ENCODE measurements at places on chromosomes 7 and 10.

- DNase-seq: no peak
Measured at GRCh38 chr7:69295977-69296376, 302.3 kb upstream of the AUTS2 start.

GRCh38 chr7:154178895-154179294, 126.7 kb downstream of the DPP6 start:
- no peak for DNase-seq

DNA sequence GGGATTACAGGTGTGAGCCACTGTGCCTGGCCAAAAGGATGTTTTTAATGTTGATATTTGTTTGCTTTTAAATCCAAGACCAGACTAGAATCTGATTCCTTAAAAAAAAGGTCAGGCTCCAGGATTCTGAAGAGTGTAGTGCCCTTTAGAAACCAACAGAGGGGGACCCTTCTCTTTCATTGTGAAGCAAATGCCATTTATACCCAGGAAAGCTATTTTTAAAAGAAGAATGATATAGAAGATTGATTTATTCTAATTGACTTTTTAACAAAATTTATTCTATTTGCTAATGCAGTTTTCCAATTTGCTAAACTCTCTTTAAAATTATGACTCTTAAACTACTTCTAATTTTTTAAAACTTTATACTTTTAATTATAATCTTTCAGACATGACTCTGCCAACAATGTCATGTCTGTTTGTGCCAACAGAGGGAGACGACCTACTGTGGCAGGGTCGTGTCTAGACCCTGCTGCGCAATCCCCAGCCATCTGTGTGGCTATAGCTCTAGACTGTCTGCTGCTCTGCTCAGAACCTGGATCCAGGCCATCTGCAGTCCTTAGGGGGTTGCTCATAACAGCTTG, 201.0 kb upstream of the IMMP2L start:
- peak; percentile 80 for DNase-seq

GRCh38 chr10:104875561-104875960, 234.5 kb downstream of the SORCS3 start:
- no peak for DNase-seq

GRCh38 chr7:140316165-140316661, 82.1 kb downstream of the SLC37A3 start:
- peak; percentile 40 for DNase-seq

GRCh38 chr7:159040912-159041711, 103.6 kb downstream of the VIPR2 start:
- no peak for DNase-seq

DNA sequence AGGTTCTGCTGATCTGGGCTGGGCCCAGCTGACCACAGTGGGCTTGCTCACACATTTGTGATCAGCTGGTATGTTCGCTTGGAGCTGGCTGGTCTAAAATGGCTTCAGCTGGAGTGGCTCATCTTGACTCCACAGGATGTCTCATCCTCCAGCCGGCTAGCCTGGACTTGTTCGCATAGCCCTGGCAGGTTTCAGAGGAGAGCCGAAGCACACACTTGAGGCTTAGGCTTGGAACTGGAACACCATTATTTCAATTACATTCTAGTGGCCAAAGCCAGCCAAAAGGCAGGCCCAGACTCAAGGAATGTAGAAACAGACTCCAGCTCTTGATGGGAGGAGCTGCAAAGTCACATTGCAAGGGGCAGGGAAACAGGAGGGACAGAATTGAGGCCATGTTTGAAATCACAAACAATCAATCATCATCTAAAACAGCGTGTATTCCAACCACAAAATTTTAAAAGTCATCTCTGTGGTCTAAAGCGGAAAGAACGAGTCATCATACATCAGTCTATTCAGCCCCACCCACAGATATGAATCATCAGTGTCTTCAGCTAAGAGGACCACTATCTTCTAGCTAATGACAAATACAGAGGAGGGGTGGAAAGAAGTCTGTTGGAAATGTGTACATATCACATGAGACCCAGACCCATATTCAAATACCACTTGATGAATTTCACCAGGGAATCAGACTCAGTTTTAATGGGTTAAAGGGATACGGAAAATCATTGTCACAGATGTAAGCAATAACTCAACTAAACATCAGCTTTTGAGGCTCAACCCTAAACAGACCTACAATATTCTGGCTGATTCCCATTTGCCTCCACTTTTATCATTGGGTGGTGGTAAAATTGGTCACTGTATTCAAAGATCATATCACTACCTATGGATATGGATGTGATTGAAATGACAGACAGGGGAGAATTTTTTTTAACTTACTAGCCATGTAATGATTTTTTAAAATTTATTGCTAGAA, 139.0 kb upstream of the MKLN1 start:
- peak; percentile 75 for DNase-seq

- DNase-seq: no peak
Measured at GRCh38 chr10:110507346-110507745, 9.6 kb downstream of the DUSP5 start.

- DNase-seq: no peak
Measured at GRCh38 chr10:113995201-113995600, 48.5 kb upstream of the ADRB1 start.

- peak; percentile 60 for DNase-seq
Measured at GRCh38 chr7:140876519-140877248, 48.0 kb downstream of the BRAF start.

All from DMS53 (cell line).